ENCODE measurements at places on chromosomes 16 and 17.

DNA sequence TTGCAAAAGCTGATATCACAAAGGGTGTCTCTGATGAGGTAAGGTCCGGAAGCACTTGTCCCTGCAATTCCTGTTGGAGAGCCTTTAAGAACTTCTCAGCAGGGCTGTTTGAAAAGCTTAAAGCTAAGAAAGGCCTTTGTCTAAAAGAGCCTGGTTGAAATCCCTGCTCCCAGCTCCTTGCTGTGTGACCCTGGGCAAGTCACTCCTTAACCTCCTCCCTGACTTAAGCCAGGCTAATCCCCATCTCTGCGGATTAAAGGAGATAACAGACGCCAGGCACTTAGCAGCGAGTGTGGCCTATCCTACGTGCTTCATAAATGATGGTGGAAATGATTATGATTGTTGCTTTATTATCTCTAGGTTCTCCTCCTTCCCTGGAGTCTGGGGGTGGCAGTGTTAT is 368.0 kb upstream of the RBFOX1 start:
- no peak for DNase-seq

DNA sequence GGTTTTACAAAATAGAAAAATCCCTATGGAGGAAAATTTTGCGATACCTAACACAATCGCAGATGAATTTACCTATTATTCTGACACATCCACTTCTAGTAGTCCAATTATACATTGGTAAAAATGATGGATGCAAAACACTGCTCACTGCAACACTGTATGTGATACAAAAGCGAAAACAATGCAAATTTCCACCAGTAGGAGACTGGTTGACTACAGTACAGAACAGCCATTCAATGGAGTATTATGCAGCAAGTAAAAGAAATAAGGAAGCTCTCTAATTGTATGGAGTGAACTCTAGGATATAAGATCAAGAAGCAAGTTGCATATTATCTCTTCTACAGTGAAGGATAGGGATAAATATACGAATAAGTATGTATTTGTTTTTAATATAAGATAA is 48.5 kb downstream of the SETD6 start:
- DNase-seq = no peak

GRCh38 chr17:5365831-5366230 is 53.6 kb downstream of the NUP88 start:
- no peak for DNase-seq

GRCh38 chr17:41880130-41880529 is 14.9 kb upstream of the KLHL11 start:
- no peak for DNase-seq

DNA sequence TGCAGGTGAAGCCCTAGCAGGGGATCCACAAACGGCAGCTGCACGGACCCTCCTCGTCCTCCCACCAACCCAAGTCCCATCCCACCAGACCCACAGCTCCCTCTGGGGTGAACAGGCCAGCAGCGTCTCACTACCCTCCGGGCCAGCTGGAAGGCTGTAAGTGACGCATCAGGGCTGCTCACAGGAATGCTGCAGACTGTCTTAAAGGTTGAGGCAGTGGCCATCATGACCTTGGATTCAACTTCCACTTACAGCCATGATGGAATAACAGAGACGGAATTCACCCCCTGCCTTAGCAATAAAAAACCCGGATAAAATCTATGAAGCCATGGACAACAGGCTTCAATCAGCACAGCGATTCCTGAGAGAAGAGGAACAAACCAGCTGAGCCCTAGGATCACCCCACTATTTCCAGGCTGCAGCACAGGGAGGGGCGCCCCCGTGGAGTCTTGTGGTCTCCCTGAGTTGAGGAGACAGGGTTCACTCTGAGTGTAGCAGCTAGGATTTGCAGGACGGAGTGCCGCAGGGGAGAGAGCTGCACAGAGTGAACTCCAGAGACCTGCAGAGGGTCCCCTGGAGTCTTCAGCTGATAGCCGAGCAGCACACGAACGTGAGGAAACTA is 10.5 kb downstream of the FAM83G start:
- DNase-seq = no peak

- no peak for DNase-seq
Measured at GRCh38 chr16:22397464-22397863, 23.0 kb upstream of the CDR2 start.

GRCh38 chr17:2068519-2069051 is 13.7 kb downstream of the HIC1 start:
- DNase-seq = no peak

GRCh38 chr16:21167360-21167759 is 8.9 kb downstream of the LDAF1 start:
- no peak for DNase-seq

DNA sequence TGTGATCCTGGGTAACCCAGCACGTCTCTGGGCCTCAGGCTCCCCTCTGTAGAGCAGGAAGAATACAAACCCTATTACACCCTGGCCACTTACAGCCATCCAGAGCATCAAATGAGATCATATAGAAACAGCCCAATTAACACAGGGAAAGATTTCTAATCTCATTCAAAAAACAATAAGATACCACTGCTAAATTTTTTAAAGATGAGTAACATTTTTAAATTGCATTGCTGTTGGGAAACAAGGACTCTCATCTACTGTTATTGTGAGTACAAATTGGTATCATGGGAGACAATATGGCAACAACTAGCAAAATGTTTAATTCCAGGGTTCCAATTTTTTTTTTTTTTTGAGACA is 41.1 kb downstream of the SRL start:
- no peak for DNase-seq

DNA sequence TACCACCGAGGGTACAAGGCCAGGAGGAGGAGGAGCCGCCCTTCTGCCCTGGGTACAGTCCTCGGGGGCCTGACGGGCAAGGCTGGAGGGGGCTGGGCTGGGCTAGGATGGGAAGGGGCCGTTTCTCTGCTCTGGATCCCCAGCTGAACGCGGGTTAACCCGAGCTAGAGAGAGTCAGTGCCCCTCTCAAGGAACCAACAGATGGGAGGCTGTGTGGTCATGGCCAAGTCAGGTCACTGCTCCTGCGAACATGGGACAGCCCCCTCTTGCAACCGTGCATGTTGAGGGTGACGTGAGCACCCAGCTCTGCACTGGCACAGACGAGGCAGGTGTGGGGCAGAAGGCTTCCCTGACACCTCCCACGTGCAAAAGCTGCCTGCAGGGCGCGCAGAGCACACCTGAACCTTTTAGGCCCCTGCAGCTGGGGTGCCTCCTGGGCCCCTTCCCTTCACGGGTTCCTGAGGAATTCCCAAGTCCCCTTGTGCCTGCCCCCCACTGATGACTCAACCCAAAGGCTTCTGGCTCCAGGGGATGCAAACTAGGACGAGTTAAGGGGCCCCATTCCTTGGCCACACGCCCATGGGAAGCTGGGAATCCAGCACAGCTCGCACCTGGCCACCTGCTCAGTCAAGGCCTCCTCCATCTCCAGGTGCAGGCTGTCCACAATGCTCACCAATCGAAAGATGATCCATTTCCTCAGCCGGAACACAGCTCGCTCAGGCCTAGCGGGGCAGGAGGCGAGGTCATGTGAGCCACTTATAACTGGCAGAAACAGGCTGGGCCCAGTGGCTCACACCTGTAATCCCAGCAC is 6.3 kb downstream of the MYBBP1A start:
- DNase-seq = no peak

DNA sequence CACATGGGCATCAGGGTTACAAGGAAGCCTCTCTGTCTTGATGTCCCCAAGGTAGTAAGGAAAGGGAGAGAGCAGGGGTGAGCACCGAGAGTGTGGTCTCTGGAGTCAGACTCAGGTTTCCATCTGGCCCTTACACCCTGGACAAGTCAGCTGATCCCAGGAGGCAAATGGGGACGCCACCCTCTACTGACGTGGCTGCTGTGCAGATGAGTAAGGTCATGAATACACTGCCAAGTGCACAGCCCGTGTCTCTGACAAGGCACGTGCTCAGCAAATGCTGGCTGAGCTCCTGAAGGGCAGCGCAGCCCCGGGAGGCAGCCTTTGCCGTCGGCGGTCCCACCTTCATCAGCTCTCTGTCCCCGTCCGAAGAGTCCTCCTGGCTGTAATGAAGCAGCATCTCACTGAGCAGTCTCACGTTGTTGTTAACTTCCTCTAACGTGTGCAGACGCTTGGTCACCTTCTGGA is 19.4 kb downstream of the GGA3 start:
- no peak for DNase-seq

DNA sequence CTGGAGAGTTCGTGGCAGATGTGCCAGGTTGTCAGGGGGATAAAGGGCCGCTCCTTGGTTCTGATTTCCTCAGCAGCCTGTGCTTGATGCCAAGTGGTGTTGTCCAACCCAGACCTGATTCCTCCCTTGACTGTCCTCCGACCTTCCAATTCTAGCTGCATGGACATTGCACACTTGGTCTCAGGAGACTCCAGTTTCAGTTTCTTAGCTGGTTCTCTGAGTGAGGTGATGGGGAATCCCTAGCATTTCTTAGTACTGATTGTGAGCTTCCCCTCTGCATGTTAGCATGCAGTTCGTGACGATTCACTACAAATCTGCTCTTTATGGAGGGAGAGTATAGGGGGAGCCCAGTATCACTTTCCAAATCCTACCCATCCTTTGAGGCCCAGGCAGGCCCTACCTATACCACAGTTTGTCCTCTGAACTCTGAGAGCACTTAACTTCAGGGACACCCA is 12.4 kb upstream of the CCR7 start:
- no peak for DNase-seq

- DNase-seq = no peak
Measured at GRCh38 chr16:89828870-89829629, 775 bp downstream of the SPIRE2 start.

- DNase-seq = no peak
Measured at GRCh38 chr16:80665356-80665755, 124.6 kb downstream of the DYNLRB2 start.

GRCh38 chr16:10992797-10993196 is 48.4 kb downstream of the CLEC16A start:
- no peak for DNase-seq

GRCh38 chr16:2769675-2770056 is 7.4 kb downstream of the ELOB start:
- DNase-seq = no peak

DNA sequence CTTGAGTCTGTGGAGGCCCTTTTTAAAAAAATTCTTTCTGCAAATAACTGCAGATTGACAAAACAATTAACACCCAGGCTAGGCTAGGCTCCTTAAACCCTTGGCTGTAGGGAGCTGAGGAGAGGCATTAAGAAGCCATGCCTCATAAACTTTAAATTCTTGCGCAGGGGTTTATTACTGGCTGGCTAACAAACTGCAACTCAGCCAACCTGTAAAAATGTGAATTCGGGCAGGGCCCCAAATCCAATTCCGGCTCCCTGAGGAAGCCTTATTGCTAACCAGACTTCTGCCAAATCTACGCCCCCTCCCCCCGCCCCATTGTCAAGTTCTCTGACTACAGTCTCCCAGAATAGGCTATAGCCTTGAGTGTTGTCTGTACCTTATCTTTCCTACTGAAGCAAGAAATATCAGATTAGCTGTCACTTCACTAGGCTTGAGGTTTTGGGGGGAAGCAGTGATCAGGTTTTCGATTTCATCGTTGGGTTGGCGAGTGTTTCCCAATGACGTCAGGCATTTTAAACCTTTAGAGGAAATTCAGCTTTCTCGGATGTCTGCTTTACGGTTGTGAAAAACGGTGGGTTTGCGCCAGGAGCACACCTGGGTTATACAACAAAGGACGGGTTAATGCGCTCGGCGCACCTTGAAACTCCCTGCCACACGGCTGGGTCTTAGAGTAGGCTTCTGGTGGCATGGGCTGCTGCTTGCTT is 2.0 kb downstream of the CDH3 start:
- DNase-seq = no peak

DNA sequence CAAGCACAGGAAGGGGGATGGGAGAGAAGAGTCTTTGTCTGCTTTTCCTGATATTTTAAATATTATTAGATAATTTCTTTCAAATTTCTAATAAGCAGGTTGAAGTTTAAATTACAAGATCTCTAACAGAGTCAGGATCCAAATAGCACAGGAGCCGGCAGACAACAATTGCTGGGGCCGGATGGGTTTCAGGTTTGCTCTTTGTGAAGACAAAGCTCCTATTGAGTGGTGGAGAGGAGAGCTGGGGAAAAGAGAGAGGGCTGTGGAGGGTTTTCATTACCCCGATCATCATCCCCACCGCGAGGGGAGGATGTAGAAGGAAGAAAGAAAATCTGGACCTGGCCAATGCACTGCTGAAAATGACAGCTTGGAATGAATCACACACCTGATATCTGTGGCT is 197.3 kb downstream of the SOX9 start:
- no peak for DNase-seq

- DNase-seq = no peak
Measured at GRCh38 chr16:48561960-48562393, 48.0 kb downstream of the N4BP1 start.

DNA sequence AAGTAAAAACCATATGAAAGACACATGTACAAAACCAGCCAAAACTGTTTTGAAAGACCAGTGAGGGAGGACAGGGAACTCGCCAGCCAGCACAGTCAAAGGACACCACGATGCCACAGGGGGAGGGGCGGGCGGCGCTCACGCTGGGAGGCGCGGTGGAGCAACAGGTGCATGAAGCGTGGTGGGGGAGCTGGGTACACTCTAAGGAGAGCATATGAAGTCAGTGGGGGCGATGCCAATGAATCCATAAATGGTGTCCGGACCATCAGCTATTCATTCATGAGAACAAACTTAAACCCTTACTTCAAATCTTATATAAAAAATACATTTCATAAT is 101.0 kb upstream of the DNAH17 start:
- DNase-seq = no peak

GRCh38 chr17:7186241-7186640 is 7.1 kb upstream of the ASGR1 start:
- no peak for DNase-seq

DNA sequence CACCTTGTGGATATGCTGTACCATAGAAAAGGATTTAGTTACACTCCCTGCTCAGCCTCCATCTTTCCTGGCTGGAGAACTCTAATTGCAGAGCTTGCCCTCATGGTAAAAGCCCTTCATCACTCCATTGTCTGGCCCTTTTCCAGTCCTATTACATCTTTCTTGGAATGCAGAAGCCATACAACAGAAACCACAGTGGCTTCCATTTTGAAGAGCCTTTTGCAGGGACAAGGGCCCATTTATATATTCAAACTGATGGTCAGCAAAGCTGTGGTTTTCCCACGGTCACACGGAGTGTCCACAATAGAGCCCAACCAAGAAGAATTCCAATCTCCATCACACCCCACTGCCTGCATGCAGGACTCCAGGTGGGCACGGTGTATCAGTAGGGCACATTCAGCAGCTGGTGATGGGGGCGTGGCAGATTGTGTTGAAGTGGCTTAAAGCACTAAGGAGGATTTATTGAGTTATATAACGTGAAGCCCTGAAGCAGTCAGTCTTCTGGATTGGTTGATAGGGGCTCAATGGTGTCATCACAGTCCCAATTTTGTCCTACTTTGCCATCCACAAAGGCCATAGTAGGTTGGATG is 20.3 kb downstream of the COPRS start:
- DNase-seq = no peak

- DNase-seq = no peak
Measured at GRCh38 chr17:72414967-72415853, 294.4 kb downstream of the SOX9 start.

DNA sequence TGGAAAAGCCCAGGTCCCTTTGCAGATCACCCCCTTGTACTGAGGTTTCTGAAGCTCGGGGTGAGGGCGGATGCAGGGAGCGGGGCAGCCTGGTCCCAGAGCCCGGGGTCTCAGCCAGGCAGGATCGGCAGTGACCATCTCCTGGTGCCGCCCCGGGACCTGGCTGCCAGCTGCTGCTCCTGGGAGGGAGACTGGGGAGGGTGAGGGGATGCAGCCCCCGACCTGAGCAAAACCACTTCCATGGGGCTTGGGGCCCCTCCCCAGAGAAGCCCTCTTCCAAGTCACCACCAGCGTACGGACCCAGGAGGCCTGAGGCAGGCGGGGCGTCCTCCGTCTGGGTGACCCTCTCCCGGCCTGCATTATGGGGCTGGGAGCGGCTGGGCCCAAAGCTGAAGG is 14.8 kb downstream of the CD7 start:
- no peak for DNase-seq
